HT1080 (cell line): ENCODE measurements at places on chromosomes 6 and 20. TPM values are rescaled to one million over a fixed set of nuclear protein-coding genes. Genes with fewer than 3 reads are reported as not detected.

The MSH5 gene
- 9.5 and 10.2 TPM in 2 replicates for total RNA-seq

The MRPS26 gene
- 179 and 213 TPM in 2 replicates for total RNA-seq

The RIPPLY2 gene
- total RNA-seq, result not detected in 2 replicates

The WFDC5 gene
- not detected in 2 replicates for total RNA-seq

The TMC2 gene
- not detected in 2 replicates for total RNA-seq

The RNF144B gene
- total RNA-seq, result 1.1 and 1.3 TPM in 2 replicates

The SLC17A9 gene
- not detected in 2 replicates for total RNA-seq

The PSORS1C2 gene
- not detected in 2 replicates for total RNA-seq

The GUCA1A gene
- not detected in 2 replicates for total RNA-seq

The USP49 gene
- total RNA-seq, result 0.57 and 2.1 TPM in 2 replicates

The ZNF391 gene
- total RNA-seq, result 0.06 and 0.13 TPM in 2 replicates

The POU5F1 gene
- total RNA-seq, result not detected in 2 replicates

The DSP gene
- total RNA-seq, result 3.4 and 4.3 TPM in 2 replicates

The LHFPL5 gene
- 0.70 TPM in 1 of 2 replicates, not detected in the other for total RNA-seq

The IP6K3 gene
- total RNA-seq, result not detected in 2 replicates

The GRM1 gene
- total RNA-seq, result 0.03 TPM in 1 of 2 replicates, not detected in the other

The ISM1 gene
- total RNA-seq, result 1.0 and 2.6 TPM in 2 replicates

The PCK1 gene
- not detected in 2 replicates for total RNA-seq

The FILIP1 gene
- total RNA-seq, result 0.30 and 0.85 TPM in 2 replicates

The FOXF2 gene
- 6.8 and 10.0 TPM in 2 replicates for total RNA-seq

The CDH26 gene
- 0.64 TPM in 1 of 2 replicates, not detected in the other for total RNA-seq

The CST4 gene
- not detected in 2 replicates for total RNA-seq

The TUBE1 gene
- 18.4 and 19.7 TPM in 2 replicates for total RNA-seq

The BTNL2 gene
- not detected in 2 replicates for total RNA-seq

The BCAS4 gene
- total RNA-seq, result 24.6 and 27.1 TPM in 2 replicates

The TBPL1 gene
- total RNA-seq, result 47.4 and 63.3 TPM in 2 replicates

The OR2J3 gene
- total RNA-seq, result not detected in 2 replicates

The SLC24A3 gene
- total RNA-seq, result not detected in 2 replicates

The NR2E1 gene
- total RNA-seq, result not detected in 2 replicates

The CRIP3 gene
- not detected in 2 replicates for total RNA-seq

The SYCP2 gene
- total RNA-seq, result 0.35 and 0.47 TPM in 2 replicates

The CD93 gene
- total RNA-seq, result 0.03 and 0.20 TPM in 2 replicates
